ENCODE measurements at places on chromosomes 6 and 20.
A peak's percentile ranks its signal among the peaks of the same experiment; 100 is the strongest.

DNA sequence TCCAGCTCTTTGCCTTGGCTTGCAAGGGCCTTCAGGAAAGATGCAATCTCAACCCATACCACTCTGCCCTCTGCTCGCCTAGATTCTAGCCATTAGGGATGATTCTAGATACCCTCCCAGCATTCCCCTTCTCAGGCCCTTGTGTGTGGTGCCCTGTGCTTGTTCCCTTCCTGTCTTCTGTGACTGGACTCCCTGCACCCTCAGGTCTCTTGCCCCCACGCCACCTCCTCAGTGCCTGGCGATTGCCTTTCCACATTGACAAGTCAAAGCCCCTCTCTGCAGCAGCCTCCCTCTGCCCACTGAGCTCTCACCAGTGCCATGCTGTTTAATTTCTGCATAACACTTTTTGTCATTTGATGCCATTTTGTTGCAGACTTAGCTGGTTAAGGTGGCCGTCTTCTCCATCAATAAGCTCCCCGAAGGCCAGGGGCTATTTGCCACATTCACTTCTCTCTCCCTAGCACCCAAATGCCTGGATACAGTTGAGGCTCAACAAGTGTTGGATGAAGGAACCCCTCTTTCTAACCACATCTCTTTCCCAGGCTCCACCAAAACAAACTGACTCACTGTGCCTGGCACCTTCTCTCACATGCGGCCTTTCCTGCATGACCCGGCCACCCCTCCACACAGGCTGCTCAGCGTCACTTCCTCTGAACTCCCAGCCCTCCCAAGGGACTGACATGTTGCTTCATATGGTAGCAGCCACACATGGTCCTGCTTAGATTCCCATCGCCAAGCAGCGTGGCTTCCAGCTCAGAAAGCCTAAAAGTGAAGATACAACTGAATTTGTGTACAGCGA lies 4.6 kb upstream of the TXNDC5 start:
- DNase-seq = peak; percentile 71

DNA sequence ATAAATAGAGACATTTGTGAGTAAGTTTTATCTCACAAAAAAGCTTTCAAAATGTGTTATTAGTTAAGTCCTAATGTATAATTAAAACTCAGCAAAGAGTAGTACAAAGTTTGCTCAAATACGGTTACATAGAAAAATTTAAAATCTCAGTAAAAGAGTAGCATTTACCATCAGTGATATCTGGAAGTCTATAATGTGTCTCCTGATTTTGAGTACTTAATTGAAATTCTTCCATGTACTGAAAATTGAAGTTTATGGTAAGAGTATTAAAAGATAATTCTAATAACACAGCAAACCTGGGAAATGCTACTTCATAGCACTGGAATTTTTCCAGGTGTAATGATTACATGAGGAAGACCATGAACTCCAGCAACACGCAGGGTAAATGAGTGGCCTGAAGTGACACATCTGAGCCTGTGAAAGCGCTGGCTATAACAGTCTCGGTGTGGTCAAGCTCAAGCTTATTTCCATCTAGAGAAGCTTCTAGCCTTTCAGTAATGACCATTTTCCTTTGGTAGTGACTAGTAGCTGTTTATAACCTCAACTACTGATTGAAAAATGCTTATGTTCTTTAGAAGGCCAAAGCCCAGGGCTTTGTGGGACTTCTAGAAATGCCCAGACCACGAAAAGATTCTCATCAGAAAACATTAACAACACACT lies 203.2 kb downstream of the ISM1 start:
- DNase-seq = no peak

DNA sequence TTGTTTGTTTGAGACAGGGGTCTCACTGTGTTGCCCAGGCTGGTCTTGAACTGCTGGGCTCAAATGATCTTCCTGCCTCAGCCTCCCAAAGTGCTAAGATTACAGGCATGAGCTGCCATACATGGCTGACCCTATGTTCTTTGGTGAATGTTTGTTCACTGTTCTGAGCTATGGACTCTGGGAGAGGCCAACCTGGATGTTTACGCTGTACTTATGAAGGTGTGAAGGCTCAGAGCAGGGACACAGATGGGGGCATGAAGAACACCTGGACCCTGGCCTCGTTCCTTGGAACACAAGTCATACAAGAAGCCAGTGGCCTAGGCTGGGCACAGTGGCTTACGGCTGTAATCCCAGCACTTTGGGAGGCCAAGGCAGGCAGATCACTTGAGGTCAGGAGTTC lies 21.1 kb upstream of the CD24 start:
- no peak for DNase-seq

DNA sequence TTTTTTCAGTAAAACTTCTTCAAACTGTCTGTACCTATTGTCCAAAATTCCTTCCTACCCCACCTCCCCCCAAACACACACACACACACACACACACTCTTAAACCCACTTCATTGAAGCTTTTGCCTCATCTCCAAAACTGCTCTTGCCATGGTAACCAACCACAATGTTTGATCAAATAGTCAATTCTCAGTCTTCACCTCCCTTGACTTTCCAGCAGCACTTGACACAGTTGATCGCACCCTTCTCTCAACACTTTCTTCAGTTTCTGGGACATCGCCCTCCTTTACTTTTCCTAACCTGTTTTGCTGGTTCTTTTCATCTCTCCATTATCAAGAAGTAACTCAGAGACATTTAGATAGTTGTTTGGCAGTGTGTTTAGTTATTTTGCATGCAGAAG lies 71.5 kb upstream of the COL21A1 start:
- DNase-seq = no peak

- DNase-seq = no peak
Observed at GRCh38 chr6:110017946-110018345, 39.8 kb downstream of the GPR6 start.

DNA sequence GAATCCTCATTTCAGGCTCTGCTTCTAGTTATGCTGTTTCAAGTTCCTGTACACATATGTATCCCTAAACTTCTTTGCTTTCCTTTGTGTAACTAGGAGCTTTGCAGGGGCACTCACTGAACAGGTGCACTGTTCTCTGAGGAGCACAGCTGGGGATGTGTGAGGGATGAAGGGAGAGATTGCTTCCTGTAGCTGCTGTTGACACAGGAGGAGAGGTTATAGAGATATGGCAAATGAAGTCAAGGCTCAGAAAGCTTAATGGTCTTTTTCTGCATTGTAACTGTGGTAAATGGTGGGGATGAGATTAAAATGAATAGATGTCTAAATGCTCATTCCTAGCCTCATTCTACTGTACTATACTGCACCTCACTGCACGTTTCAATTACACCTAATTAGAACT lies 454.3 kb downstream of the BTBD3 start:
- no peak for DNase-seq

- DNase-seq = no peak
Observed at GRCh38 chr6:10210052-10210451, 204.8 kb downstream of the TFAP2A start.

GRCh38 chr20:23125159-23125558 lies 39.0 kb upstream of the CD93 start:
- no peak for DNase-seq

GRCh38 chr6:122734529-122735395 lies 44.8 kb upstream of the FABP7 start:
- no peak for DNase-seq

GRCh38 chr20:17824676-17825251 lies 125.0 kb downstream of the BANF2 start:
- no peak for DNase-seq

- peak; percentile 70 for DNase-seq
Observed at GRCh38 chr20:62795023-62795761, 1.1 kb upstream of the MRGBP start.

- DNase-seq = no peak
Observed at GRCh38 chr20:57843941-57844625, 134.3 kb upstream of the PMEPA1 start.

GRCh38 chr20:2900845-2901592 lies 27.7 kb downstream of the PTPRA start:
- DNase-seq = peak; percentile 82

DNA sequence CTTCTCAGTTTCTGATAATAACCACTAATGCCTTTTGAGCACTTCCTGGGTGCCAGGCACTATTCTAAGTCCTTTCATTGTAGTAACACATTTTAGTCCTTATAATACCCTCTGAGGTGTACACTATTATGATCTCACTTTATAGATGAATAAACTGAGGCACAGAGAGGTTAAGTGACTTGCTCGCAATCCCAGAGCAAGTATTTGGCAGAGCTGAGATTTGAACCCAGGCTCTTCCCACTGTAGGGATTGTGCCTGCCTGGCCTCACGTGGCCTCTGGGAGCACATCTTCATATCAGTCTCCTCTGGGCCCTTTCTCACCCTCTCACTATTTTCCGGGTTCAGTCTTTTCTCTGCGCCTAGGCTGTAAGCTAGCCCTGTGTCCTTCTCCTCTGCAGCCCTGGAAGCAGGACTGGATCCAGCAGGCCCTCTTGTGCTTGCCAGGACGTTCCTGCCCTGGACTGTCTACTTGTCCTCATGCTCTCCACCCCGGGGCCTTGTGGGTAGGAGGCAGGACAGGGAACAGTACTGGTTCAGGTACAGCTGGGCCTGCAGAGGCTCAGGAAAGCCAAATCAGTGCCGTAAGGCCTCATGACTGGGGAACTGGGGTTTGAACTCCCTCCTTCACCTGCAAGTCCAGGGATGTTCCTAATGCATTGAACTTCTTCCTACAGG lies 139.6 kb downstream of the VEGFA start:
- no peak for DNase-seq

DNA sequence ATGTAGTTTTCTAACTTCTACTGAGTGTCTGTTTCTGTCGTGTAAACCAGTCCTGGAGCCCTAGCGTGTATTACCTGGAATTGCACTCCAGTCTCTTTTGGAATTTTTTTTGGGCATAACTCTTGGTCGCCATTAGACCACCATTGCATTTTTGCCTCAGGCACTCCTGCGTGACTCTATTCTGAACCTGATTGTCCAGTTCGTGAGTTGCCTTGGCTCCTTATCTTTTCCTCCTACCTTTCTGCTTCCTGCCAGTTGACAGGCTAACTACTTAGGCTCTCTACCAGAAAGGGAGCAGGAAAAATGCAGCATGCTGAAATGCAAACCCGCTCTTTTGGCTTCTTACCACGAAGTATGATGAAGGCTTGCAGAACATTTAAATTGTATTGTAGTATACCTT lies 490.9 kb upstream of the SOX4 start:
- no peak for DNase-seq

DNA sequence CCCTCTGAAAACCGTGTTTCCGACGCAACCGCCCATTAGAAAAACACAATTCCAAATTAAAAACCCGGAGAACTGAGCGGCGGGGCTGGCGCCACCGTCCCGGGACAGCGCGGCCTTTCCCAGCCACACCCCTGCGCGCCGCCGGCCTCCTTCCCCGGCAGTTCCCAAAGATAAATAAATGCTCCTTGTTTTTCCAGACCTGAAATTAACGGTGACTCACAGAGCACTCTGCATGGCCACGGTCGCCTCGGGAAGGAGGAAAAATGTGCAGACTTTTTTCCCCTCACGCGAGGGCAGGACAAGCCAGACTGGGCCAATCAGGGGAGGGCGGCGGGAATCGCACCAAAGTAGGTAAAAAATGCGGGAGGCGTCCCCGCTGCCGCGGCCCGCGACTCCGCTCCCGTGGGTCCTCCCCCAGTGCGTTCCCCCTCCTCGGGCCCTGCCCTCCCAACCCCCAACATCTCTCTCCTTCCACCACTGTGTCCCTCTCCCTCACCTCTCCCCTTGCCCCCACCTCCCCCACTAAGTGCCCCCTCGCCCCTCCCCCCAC lies 828 bp upstream of the DSTN start:
- DNase-seq = peak; percentile 24

DNA sequence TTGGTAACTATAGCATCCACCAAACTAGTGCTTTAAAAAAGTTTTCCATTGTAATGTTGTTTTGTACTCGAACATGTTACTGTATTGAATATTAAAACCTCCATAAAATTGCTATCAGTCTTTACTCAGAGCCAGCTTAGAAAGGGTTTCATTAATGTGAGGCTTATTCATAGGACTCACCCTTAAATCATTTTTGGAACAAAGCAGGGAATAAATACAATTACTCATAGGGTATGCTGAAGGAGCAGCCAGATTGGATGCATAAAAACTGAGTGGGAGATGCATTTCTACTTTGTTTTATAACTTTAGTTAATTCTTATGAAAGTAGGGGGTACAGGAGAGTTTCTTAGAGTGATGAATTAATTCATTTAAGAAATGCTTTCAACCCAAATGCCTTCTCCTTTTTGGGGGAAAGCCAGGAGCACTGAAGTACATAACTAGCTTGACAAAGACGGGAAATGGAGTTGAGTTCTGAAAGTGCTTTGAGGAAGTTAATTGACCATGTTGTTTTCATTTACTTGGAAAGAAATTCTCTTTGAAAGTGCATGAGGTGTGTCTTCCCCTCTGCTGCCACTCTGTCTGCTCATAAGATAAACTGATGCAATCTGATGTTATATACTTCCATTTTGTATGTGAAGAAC lies 90.3 kb downstream of the RNF144B start:
- DNase-seq = peak; percentile 4

- DNase-seq = peak; percentile 32
Observed at GRCh38 chr6:122033564-122034181, 365.8 kb upstream of the HSF2 start.

DNA sequence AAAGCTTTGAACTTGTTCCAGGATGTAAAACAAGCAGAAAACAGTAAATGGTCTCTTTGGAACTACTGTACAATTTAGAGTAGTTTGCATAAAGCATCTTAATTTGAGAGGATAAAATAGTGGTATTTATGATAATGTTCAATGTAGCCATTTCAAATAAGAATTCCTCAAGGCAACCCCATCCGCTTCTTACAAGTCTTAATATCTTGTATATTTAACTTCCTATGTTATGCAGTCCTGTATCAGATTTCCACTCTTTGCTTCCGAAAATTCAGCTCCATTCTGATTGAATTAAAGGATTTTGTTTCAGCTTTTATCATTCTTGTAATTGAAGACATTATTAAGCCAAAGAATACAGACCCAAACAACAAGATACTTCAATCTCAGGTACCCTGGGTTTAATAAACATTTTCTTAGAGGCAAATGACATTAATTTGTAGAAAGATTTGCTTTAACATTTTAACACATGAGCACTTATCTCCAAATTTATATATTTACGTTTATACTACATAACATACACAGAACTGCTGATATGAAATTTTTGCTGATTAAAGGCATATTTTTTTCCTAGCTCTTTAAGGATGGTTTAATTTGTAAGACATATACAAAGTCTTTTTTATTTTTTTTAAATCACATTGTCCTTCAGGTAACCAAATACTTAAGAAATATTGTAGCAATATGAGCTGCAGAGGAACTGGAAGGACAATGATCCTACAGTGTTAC lies 131.1 kb upstream of the BEND3 start:
- no peak for DNase-seq

DNA sequence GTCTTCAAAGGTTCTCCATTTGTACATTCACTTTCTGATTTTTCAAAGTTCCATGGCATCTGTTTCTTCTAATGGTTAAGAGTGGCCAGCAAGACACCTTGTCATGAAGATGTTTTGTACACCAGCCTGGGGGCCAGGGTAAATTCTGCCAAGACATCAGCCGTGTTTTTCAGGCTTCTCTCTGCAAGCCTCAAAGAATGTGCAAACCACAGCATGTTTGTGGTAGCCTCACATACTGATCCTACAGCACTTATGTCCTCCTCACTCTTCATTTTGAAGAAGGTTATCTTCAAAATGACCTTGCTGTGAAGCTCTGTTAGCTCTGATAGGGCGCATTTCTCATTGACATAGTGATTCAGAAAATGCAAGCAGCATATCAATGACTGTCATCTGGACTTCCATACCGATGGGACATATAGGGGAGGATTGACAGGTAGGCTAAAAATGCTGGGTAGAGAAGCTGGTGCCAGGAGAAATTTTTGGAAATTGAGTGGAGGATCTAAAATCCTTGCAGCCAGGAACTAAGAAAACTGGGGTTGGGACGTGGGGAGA lies 59.3 kb upstream of the SPTLC3 start:
- no peak for DNase-seq

- no peak for DNase-seq
Observed at GRCh38 chr6:140773276-140773675, 1359.4 kb upstream of the GJE1 start.
